ENCODE measurements at places on chromosomes 12 and 14.

- DNase-seq: no peak
These were observed 96.2 kb upstream of the ALX1 start for GRCh38 chr12:85183855-85184254.

DNA sequence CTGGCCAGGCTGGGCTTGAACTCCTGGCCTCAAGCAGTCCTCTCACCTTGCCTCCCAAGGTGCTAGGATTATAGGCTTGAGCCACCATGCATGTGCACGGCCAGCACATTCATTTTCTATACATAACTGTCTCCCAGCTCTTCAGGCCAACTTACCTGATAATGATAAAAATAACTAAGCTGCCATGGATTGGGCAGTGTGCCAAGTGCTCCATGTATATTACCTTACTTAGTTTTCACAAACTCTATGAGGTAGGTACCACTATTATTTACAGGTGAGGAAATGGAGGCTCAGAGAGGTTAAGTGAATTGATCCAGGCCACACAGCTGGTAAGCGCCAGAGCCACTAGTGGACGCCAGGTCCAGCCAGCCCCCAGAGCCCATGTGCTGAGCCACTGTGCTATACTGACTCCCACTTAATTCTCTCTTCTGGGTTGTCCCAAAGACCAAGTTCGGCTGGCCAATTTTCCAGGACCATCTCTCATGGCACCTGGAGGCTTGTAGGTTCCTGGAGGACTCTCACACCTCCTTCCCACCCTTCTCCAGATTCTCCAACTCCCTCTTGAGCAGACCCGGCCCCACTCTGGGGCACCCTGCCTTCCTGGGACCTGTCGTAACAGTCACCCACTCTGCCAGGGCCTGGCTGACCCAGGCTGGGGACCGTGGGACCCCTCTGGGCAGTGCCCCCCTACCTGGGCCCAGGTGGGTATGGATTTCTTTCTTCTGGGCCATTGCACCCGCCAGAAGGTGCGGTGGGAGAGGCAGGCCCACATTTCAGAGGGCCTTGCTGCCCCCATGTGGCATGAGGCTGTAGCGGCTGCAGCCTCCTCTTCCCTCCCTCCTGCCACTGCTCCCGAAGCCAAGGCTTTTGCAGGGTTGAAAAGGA is 30.2 kb upstream of the CIPC start:
- DNase-seq: peak; percentile 53

- no peak for DNase-seq
These were observed 18.1 kb upstream of the PHLDA1 start for GRCh38 chr12:76049575-76050251.

DNA sequence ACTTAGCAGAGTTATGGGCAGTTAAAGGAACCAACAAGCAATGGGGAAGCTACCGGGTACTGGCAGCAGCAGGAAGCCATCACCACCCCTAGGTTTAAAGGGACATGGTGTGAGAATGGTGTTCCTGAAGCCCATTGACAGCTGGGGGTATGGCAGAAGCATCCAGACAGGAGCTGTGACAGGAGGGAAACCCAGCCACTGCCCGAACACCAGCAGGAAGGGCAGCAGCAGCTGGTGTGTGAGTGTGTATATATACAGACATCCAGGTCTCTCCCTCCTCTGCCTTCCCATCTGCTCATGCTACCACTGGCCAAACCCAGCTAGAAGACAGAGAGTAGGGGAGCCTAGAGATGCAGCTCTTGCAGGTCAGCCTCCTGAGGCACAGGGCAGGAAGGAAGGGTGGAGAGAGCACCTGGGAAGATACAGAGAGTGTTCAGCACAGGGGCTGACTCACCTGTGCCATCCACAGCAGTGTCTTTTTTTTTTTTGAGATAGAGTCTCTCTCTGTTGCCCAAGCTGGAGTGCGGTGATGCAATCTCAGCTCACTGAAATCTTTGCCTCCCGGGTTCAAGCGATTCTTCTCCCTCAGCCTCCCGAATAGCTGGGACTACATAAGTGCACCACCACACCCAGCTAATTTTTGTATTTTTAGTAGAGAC is 9.2 kb upstream of the ADCK1 start:
- no peak for DNase-seq

- DNase-seq: no peak
These were observed 1251.5 kb downstream of the SLC16A7 start for GRCh38 chr12:60847281-60847680.

DNA sequence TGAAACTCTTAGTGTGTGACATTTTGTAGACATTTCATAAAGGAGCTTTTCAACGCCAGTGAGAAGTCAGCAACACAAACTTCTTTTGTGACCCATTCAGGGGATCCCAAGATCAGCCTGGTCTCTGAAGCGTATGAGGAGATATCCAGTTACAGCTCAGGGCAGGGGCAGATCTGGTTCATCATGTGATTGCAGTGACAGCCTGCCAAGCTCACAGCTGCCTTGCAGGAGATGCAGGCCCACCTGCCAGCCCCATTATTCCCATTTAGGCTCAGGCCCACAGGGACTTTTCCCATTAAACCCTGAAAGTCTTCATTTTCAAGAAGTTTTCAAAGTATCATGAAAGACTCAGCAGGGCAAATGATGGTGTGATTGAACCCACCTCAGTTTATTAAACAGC is 38.3 kb downstream of the SRGAP1 start:
- DNase-seq: peak; percentile 5

DNA sequence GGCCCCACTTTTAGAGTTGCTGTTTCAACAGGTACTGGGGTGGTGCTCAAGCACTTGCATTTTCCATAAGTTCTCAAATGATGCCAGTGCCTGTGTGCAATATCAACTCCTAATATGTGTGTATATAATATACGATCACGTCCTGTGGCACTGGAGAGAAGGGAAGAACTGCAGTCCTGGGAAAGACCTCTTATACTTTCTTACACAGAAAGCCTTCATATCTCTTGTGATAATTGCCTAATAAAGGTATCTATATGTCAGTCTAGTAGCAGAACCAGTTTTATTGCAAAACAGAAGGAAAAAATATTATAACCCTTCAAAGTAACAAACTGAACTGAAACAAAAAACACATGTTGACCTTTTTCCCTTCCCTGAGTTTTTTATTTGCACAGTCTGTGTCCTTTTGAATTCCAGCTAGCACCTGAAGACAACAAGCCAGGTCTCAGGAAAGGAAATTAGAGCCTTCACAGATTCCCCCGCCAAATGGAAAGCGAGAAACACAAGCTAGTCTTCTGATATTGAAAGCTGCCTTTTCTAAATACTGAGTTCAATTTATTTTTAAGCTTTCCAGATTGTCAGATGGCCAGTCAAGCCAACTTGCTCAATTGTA is 44.4 kb downstream of the IGF1 start:
- DNase-seq: no peak

DNA sequence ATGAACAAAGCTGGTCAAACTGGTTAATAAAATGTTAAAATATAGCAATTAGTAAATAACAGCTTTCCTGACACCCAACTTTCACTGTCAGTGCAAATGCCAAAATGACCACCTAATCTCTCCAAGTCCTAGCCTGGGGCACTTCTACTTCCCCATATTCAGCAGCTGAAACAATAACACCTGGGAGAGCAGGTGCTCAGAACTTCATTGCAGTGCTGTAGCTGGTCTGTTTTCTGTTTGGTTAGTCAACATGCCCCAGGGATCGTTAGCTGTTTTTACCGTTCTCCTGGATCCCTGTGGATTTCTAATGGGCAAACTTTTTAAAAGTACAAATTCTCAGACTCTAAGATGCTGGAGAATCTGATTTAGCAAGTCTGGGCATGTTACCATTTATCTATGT is 759.7 kb downstream of the GALC start:
- no peak for DNase-seq

DNA sequence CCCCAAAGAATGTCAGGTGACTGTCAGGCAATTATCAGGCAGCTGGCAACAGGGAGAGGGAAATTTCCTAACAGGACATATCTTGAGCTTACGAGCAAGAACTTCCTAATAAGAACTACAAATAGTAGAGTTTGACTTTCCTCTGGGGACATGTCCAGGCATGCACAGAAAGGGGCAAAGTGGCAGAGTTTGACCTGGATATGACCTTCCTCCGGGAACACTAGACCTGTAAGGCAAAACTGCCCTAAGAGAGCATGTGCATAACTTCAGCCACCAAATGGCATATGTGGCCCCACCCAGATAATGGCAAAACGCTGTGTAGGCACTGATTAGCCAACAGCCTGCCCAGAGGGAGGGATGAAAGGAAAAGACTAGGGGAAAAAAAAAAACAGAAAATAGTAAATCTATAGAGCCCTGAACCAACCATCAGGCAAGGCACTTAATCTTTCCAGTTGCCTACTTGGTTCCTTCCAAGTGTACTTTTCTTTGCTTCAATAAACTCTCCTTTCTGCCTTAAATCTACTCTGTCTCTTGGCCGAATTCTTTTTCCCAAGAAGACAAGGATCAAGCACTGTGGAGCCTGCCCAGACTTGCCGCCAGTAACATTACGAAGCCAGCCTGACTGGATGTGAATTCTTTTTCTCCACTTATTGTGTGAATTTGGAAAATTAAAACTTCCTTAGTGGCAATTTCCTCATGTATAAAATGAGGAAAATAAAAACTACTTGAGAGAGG is 164.1 kb downstream of the SPTSSA start:
- no peak for DNase-seq

DNA sequence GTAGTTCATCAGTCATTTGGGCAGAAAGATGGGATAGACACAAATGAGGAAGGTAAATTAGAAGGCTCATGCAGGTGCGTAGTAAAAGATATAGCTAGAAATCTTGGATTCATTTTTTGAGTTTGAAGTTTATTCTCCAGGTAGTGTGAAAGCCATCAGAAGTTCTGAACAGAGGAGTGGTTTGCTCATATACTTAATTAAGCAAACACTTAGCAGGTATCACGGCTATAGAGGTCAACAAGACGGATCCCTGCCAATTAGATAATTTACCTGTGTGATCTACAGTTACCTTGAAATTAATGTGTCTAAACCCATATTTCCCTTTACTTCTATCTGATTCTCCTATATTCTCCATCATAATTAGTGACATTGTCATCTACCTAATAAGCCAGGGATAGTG is 29.7 kb downstream of the PALS1 start:
- no peak for DNase-seq

GRCh38 chr12:123494124-123494851 is 36.3 kb downstream of the SNRNP35 start:
- no peak for DNase-seq

DNA sequence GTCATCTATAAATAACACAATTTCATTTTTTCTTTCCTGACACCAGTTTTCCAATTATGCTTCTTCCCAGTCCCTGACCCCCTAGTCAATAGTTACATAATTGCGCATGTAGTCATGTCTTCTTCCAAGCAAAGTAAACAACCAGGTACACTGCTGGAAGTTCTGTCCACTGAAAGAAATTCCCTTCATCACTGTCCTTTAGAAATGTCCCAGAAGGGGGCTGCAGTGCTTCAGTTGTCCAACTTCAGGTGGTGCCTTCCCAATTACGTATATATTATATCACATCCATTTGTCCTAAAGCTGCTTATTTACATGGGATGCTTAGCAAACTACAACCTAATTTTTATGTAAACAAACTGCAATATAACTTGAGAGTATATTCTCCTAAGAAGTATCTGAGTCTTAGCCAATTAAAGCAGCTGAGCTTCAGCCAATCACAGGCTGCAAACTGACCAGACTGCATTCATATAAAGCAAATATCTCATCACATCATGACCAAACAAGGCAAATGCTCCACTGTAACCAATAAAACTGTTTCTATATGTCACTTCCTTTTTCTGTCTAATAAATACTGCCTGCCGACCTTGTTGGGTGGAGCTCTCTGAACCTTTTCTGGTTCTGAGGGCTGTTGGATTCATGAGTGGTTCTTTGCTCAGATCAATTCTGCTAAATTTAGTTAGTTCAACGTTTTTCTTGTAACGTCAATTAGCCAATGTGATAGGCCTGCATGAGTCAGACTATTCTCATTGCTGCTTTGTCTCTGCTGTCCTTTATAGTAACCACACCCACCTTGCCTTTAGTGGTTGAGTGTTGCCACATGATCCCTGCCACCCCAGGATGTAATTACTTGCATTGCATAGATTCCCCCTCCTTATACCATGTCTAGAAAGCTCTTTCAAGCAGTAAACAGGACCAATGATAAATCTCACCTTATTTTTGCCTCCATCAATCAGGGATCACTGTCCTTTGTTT is 239.3 kb downstream of the ALG10B start:
- DNase-seq: no peak

DNA sequence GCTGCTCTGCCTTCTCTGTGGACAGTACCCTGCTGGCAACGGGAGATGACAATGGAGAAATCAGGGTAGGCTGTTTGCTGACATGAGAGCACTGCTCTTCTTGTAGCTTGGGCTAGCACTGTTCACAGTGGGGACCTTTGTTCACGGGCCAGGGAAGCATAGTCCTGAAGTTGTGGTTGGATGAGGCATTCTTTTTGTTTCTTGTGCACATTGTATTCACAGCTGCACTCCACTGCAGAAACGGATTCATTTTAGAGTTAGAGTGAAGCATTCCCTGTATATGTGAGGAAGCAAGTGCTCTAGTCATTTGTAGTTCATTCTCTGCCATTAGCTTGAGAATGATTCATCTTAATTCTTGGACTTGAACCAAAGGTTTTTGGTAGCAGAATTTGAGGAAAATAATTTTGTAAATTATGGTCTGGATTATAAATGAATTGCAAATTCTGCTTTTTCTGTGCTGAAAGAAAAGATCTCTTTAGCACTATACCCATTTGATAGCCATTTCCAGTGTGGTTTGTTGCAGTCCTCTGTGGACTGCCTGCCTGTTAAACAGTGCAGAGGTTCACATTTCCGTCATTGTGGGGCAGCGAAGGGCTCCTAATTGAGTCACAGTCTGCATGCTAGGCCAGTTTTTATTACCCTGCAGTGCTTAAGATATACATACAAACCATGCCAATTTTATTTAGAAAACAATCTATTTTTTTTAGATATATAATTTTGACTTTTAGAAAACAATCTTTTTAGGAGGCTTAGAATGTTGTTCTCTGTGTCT is 80.6 kb downstream of the APAF1 start:
- peak; percentile 55 for DNase-seq

- no peak for DNase-seq
These were observed 19.6 kb downstream of the KLRB1 start for GRCh38 chr12:9587987-9588600.

- no peak for DNase-seq
These were observed 32.0 kb upstream of the SELPLG start for GRCh38 chr12:108665608-108666202.

- no peak for DNase-seq
These were observed 64.5 kb upstream of the GTF2A1 start for GRCh38 chr14:81285245-81285644.

GRCh38 chr14:36579573-36580140 is 2.8 kb downstream of the NKX2-8 start:
- DNase-seq: no peak

GRCh38 chr14:68941820-68942219 is 37.3 kb downstream of the ACTN1 start:
- DNase-seq: peak; percentile 64

DNA sequence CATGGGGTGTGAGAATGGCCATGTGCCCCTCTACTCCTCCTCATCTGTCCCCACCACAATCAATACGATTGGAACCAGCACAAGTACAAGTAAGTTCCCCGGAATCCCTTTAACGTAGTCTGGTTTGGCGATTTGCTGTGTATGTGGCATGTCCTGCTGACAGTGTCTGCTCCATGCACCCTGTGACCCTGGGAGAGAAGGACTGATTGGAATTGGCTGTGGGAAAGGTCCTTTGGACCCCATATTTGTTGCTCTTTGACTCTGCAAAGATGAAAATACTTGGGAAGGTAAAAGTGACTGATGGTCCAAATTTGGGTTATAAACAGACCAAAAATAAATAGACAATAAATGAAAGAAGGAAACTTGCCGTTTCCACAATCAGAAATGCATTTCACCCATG is 135.6 kb downstream of the SAMD4A start:
- no peak for DNase-seq

All from MG63 (cell line).